Astrocyte (in vitro differentiated cells and primary cell): ENCODE measurements at places on chromosomes 5 and 9. TPM values are rescaled to one million over a fixed set of nuclear protein-coding genes. Genes with fewer than 3 reads are reported as not detected.

- DNase-seq, result peak; percentile 18
Measured at GRCh38 chr5:98497418-98497817, 276.0 kb upstream of the RGMB start.

STPG3 gene
- total RNA-seq, result not detected in 2 replicates

DNA sequence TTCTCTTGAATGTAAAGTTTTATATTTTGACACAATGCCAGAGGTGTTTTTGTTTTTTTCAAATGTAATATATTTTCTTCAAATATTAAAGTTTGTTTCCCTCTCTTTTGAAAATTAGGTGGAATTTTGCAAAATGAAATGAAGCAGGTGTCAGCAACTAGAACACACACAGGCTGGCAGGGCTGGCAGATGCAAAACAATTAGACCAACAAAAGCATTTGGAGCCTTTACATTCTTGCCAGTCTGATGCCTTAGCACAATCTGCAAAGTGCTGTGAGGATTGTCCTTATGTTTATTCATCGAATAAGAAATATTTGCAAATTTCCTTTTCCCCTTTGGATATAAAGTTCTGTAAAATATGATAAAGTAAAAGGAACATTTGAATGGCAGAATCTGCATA is 1063.9 kb downstream of the CDH9 start:
- no peak for DNase-seq

NEURL1B gene
- total RNA-seq, result 7.5 and 9.8 TPM in 2 replicates

DNA sequence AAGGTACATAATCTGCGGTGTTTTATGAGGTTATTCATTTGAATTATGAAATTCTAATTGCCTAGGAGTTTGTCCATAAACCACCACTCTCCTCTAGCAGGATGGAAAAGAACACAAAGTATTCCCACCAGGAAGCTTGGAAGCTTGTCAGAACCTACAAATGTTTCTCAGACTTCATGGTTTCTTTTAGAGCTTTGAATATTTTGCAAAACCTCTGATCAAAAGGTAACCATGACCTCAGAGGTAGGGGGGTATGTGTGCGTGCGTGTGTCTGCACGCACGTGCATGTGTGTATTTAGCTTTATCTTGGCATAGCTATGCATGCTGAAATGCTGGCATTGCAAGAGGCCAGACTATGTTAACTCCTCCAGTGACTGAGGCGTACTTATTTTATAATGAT is 847.0 kb downstream of the TLE1 start:
- DNase-seq, result peak; percentile 8

POU5F2 gene
- 0.43 and 0.54 TPM in 2 replicates for total RNA-seq

GRCh38 chr9:6590334-6590733 is 55.2 kb downstream of the GLDC start:
- no peak for DNase-seq

GRCh38 chr9:78351816-78352215 is 54.9 kb downstream of the PSAT1 start:
- no peak for DNase-seq

DNA sequence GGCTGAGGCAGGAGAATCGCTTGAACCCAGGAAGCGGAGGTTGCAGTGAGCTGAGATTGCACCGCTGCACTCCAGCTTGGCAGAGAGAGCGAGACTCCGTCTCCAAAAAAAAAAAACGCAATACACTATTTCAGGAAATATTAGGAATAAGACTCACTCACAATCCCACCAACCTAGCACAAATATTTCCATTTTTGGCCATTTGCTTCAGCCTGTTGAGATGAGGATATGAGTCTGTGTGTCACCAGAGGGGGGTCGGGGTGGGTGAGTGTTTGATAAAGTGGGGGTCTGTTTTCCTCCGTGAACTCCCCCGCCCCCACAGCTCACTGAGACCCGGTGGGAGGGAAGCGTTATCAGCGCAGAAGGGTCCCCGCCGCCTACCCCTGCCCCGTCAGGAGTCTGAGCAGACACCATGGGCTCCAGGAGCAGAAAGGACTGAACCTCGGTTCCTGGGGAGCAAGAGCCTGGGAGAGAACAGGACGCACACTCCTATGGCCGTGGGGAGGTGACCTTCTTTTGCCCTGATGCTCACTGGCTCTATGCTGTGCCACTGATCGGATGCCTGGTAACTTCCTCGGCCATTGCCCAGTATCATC is 153.8 kb upstream of the PHYKPL start:
- no peak for DNase-seq

- no peak for DNase-seq
Measured at GRCh38 chr5:62506659-62507460, 71.8 kb upstream of the LRRC70 start.

GRCh38 chr5:135498637-135498995 is 37.1 kb downstream of the NEUROG1 start:
- no peak for DNase-seq
